WERI-Rb-1 (cell line): ENCODE measurements at places on chromosomes 5 and 9.

GRCh38 chr5:566636-567309 is 42.5 kb upstream of the SLC9A3 start:
- DNase-seq: no peak

DNA sequence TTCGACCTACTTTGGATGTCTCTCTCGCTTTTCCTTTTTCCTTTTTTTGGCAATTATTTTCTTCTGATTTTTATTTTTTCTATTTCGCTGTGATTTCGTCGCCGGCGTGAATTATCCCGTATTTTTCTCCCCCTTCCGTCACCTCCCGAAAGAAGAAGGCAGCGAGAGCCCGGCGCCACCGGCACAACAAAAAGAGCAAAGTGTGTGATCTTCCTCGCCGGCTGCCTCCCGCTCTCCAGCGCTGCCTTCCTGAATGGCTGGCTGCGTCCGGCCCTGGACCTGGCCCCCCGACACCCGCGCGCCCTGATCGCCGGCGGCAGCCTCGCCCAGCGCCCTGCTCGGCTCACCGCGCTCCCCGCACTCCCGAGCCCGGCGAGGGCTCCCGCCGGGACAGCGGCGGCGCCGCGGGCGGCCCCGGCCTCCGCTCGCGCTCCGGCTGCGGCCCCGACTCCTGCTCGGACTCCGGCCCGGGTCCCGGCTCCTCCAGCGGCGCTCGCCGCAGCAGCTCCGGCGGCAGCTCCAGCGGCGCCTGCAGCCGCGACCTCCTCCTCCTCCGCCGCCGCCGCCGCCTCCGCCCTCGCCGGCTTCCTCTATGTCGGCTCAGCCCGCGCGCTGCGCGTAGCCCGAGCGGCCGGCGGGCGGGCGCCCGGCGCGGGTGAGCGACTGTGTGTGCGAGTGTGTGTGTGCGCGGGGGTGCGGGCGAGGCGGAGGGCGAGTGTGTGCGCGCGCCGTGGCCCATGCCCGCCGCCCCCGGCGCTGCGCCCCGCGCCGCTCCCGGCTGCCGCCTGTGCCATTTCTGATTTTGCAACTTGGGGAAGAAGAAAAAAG is 960 bp downstream of the NR2F1 start:
- peak; percentile 65 for DNase-seq

DNA sequence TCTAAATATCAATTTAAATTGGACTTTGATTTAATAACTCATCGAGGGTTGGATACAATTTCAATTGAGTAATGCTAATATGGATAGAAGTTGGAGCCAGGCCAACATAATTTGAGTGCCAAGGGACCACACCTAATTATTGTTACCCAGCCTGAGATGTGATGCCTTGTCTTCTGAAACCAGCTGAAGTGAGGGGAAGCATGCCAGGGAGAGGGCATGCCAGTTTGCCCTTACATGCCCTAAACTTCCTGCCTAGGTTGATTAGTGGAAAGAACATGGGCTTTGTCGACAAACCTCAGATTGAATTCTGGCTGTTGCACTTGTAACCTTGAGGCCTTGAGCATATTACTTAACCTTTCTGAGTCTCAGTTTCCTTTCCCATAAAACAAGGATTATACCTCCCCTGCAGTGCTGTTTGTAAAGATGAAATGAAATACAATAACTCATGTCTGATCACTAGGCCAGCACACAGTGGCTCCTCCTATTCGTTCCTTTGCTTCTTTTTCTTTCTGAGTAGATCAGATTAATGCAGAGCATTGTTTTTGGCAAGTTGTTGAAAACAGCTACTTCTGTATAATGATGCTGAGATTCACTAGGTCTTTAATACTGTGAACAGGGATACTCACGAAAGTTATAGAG is 412.8 kb downstream of the TLE4 start:
- no peak for DNase-seq

GRCh38 chr9:14396171-14396570 is 82.2 kb upstream of the NFIB start:
- no peak for DNase-seq

DNA sequence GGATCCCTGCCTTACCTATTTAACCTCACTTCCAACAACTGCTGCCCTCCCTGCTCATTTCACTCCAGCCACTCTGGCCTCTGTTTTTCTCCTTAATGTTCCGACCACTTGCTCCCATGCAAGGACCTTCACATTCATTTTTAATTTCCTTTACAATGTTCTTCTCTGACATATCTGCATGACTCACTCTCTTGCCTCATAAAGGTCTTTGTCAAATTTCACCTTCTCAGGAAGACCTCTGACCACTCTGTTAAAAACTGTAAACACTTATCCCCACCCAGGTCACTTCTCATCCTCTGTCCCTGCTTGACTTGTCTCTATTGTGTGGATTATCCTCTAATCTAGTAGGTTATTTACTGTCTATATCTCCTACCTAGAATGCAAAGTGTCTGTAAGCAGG is 751.2 kb downstream of the BRINP1 start:
- no peak for DNase-seq

GRCh38 chr9:135016037-135016640 is 71.3 kb upstream of the OLFM1 start:
- no peak for DNase-seq

DNA sequence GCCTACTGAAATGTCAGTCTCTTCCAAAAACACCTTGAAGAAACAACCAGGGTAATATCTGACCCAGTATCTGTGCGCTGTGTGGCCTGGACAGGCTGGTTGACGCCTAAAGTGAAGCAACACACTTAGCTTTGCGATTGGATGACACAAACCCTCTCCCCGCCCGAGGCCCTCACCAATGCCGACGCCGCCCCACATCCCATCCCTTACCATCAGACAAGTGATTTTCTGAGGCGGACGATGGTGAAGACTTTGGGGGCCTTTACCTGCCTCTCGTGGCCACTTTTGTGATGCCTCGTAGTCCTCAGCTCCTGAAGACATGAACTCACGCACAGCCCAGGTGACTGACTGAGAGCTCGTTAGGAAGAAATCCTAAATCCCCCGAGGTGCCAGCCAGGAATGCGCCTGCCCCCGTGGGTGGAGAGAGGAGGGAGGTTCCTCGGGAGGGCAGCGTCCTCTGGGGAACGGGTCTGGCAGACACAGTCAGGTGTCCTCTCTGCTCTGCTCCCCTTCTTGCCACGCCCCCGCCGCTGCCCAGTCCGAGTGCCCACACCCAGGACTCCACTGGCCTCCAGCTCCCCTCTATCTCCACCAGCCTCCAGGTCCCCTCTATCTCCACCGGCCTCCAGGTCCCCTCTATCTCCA is 31.0 kb upstream of the RXRA start:
- no peak for DNase-seq

DNA sequence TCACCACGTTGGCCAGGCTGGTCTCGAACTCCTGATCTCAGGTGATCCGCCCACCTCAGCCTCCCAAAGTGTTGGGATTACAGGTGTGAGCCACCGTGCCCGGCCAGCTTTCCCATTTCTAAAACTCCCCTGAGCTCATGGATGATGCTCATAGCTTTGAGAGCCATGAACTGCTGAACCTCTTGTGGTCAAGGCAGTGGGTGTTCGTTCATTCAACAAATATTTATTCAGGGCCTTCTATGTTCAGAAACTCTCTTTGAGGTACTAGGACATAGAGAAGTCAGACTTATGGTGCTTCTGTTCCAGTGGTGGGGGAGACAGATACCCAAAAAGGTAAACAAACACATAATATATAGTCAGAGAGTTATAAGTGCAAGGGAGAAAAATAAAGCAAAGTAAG is 2.7 kb downstream of the BSPRY start:
- DNase-seq: no peak

- no peak for DNase-seq
Measured at GRCh38 chr9:134389642-134390041, 63.4 kb downstream of the RXRA start.
